ENCODE measurements at places on chromosomes 3 and 15. TPM values are rescaled to one million over a fixed set of nuclear protein-coding genes. Genes with fewer than 3 reads are reported as not detected.

The CCR1 gene
- 1.8 TPM for polyA plus RNA-seq

- peak; percentile 21 for DNase-seq
Measured at GRCh38 chr3:28745916-28746617, 397.4 kb upstream of the AZI2 start.

DNA sequence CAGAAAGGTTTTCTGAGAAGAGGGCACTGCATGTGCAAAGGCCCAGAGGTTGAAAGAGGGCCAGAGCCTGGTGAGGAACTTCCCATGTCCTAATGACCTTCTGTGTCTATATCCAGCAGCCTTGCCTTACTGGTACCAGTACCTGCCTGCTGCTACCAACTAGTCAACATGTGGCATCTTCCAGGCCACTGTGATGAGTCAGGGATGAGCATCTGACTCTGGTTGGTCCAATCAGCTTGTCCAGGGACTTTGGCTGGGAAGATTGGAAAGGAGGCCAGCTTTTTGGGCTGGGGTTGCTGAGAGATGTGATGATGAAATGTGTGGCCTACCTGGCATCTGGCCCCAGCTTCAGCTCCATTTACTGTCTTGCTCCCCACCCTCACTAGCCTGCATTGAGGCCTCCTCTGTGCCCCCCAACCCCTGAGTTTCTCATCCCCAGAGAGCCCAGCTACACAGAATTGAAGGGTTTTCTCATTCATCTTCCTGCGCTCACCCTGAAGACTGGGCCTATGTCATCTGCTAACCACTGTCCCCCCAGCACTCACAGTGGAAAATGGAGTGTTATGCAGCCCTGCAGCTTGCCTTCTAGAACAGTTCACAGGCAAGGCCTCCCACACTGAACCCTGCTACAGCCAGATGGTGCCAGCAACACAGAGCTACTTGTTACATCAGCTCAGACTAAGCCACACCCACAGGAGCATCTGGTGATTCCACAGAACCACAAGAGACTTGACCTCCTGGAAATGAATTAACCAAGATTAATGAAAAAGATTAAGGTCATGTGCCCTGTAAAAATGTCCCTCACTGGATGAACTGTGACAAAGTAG is 1.3 kb upstream of the TWF2 start:
- DNase-seq = no peak

- DNase-seq = no peak
Measured at GRCh38 chr3:187014417-187014864, 84.1 kb downstream of the ST6GAL1 start.

DNA sequence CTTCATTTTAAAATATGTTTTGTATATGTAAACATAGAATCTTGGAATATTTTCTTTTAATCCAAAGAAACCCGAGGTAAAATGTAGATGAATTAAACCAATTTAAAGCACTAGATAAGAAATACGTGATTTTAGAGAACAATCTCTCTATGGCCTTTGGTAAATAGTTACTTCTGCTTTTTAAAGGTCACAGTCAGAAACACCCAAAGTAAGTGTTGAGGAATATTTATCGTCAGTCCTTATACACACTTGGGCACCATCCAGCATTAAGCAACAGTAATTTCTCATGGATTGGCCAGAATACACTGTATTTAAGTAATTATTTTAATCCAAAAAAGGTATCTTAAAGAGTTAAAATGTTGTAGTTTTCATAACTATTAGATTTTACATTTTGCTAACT is 713.2 kb downstream of the NLGN1 start:
- DNase-seq = no peak

DNA sequence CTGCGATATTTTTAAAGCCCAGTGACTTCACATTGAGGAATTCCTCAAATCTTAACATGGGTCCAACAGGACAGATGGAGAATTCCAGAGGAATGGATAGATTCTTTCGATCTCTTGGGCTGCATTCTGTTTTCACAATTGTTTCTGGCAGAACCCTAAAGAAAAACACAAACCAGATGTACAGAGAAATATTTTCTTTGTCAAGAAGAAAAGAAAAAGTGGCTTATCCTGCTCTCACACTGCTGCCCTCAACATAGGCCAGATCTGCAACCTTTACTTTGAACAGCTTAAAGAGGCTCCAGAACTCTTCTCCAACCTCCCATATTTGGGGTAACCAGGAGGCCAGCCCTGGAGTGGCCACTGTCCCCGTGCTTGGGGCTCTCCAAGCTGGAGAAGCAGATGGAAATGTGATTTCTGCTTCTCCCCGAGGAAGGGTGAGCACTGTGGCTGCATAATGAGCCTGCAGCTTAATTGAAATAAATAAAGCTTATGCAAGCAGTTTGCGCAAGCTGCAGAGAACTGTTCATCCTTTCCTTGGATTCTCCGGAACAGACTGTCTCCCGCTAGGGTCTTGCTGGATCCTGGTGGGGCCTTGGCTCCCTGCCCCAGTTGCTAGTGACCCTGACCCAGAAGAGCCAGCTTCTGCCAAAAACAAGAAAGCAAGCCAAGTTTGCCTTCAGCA is 453.2 kb upstream of the PROK2 start:
- peak; percentile 52 for DNase-seq

GRCh38 chr3:132657869-132658747 is 1.5 kb downstream of the ACAD11 start:
- no peak for DNase-seq

- DNase-seq = no peak
Measured at GRCh38 chr3:177563243-177563780, 366.0 kb upstream of the TBL1XR1 start.

Measured in muscle of arm (tissue), 14 donors.